NCI-H69 (cell line): ENCODE measurements at places on chromosomes 2 and 18.

DNA sequence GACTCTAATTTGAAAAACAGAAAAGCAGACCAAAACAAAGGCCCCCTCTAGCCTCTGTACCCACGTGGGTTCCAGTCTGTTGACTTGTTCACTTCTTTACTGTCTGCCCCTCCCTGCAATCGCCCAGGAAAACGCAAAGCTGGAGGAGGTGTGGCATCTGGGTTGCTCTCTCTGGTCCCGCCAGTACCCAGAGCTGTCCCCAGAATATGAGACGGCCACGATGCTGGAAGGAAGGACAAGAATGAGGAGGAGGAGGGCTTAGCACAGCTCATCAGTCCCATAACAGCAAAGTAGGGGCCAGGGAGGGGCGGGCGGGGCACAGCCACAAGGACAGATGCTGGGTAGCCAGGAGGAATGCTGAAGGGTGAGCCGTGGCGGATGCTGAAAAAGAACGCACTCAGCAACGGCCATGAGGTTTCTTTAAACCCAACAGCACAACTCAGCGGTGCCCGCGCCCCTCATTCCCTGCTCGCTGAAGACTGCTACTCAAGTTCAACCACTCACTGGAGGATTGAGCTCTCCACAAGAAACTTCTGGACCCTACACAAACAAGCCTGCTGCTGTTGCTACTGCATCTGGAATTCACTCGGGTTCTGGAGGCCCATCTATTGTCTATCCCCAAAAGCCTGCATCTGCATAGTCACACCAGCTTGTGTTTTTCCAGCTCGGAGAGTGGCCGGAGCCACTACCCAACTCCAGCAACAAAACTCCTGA, 187.7 kb downstream of the HDAC4 start:
- DNase-seq, result peak; percentile 1

DNA sequence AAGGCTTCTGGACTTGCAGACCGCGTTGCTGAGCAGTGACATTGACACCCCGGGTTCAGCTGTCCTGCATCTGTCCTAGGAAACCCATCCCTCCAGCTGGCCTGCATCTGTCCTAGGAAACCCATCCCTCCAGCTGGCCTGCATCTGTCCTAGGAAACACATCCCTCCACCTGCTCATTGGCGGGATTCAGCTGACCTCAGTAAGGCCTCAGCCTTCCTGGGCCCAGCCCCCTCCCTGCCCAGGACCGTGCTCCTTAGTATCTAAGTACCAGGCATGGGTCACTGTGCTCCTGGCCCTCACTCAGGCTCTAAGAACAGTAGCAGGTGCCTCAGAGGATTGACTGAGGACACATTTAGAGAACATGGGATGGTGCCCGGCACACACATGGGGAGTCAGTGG, 1.2 kb downstream of the MLPH start:
- no peak for DNase-seq

DNA sequence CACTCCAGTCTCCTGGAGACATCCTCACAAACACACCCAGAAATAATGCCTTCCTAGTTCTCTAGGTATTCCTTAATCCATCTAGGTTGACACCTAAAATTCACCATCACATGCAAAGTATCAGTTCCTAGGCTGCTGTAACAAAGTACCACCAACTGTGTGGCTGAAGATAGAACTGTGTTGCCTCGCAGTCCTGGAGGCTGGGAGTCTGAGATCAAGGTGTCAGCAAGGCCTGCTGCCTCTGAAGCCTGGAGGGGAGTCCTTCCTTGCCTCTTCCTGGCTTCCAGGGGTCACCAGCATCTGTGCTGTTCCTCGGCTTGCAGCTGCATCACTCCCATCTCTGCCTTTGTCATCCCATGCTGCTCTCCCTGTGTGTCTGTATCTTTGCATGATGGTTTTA, 36.3 kb upstream of the TMEM131 start:
- DNase-seq, result no peak

- DNase-seq, result no peak
These were observed 109.4 kb downstream of the EPB41L3 start for GRCh38 chr18:5434425-5434824.

DNA sequence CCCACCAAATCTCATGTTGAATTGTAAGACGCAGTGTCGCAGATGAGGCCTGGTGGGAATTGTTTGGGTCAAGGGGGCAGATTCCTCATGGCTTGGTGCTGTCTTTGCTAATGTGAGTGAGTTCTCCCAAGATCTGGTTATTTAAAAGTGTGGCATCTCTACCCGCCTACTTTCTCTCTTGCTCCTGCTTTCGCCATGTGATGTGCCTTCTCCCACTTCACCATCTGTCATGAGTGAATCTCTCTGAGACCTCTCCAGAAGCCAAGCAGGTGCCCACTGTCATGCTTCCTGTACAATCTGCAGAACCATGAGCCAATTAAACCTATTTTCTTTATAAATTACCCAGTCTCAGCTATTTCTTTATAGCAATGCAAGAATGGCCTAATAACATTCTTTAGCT, 246.6 kb upstream of the CDH20 start:
- DNase-seq, result peak; percentile 46

- no peak for DNase-seq
These were observed 96.5 kb upstream of the CELF4 start for GRCh38 chr18:37662099-37662498.

- DNase-seq, result no peak
These were observed 5.8 kb upstream of the DUSP2 start for GRCh38 chr2:96150791-96151594.

GRCh38 chr2:2717406-2717805, 386.3 kb upstream of the MYT1L start:
- DNase-seq, result peak; percentile 8

GRCh38 chr2:70469961-70470360, 83.7 kb downstream of the TGFA start:
- no peak for DNase-seq

- no peak for DNase-seq
These were observed 10.4 kb downstream of the IL36A start for GRCh38 chr2:113015655-113016054.

DNA sequence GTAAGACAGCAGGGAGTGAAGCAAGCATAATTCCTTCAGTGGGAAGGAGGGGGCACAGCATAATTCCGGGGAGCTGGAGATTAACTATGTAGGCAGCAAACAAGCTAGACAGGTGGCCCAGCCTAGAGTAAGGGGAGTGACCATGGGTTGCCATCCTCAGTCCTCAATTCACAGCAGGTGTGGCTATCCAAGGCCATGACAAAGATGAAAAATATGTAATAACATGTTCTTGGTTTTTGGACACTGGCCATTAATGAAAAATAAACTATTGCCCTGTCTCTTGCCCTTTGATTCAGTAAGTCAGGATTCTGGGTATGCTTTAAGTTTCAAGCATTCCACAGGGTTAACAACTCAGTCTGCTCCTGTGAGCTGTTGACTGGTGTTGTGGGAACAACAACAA, 65.0 kb downstream of the CYP1B1 start:
- no peak for DNase-seq

DNA sequence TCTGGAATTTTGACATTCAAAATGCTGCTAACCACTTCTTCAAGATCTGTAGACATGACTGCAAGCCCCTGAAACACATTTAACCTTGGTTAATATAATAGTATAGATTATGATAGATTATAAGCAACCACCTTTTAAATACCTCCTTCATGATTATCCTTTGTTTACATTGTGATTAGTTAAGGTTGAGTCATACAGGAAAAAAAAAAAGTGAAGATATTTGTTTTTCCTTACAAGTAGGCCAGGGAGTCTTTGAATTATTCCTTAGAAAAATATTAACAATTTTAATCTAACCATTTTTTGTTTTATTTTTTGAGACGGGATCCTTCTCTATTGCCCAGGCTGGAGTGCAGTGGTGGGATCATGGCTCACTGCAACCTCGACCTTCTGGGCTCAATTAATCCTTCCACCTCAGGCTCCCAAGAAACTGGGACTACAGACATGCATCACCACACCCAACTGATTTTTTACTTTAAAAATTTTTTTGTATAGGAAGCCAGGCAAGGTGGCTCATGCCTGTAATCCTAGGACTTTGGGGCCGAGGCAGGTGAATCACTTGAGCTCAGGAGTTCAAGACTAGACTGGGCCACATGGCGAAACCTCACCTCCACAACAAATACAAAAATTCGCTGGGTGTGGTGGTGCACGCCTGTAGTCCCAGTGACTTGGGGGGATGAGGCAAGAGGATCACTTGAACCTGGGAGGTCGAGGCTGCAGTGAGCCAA, 99.4 kb downstream of the SLC39A10 start:
- no peak for DNase-seq

- no peak for DNase-seq
These were observed 31.3 kb downstream of the HJURP start for GRCh38 chr2:233822781-233823730.

DNA sequence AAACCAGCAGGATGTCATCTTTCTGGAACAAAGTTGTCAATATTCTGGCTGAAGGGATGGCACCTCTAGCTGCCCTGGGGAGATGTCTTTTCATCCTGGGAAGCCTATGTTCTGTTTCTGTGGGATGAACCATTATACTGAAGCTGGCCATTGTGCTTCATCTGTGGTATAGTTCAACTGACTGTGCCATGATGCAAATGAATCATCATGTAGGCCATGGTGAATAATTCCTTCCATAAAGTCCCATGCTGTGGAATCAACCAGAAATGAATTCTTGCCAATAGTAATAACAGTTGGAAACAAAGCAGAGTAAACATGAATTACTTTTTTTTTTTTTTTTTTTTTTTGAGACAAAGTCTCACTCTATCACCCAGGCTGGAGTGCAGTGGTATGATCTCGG, 64.1 kb upstream of the CNGA3 start:
- no peak for DNase-seq

DNA sequence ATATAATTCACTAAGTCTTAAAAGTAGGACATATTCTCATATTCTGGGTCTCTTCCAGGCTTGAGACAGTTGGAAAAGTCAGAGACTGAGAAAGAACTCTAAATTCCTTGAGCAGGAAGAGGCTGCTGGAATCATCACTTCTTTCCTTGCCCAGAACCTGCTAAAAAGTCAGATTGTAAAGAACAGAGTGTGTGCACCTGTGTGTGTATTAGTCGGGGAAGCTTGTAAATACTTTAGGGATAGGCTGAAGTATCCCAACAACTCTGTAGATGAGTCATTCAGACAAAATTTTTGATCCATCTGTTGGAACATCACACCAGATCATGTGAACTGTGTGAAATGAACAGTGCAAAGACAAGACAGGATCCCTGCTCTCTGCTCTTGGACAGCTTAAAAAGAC, 16.1 kb downstream of the GAREM1 start:
- DNase-seq, result peak; percentile 43

DNA sequence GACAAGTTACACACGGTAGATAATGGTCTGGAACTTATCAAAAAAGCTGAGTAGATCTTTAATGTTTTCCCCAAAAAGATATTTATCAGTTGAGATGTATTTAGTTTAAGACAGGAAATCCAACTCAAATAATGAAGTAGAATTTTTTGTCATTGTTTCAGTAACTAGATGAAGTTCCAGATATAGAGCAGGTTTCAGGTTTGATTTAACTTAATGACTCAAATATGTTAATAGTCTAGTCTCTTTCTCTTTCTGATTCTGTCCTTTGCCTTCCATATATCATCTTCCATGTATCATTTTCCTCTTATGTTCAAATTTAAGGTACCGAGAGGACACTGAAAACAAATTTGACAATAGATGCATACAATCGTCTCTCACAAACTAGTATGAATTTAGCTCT, 23.6 kb upstream of the DOCK10 start:
- no peak for DNase-seq

DNA sequence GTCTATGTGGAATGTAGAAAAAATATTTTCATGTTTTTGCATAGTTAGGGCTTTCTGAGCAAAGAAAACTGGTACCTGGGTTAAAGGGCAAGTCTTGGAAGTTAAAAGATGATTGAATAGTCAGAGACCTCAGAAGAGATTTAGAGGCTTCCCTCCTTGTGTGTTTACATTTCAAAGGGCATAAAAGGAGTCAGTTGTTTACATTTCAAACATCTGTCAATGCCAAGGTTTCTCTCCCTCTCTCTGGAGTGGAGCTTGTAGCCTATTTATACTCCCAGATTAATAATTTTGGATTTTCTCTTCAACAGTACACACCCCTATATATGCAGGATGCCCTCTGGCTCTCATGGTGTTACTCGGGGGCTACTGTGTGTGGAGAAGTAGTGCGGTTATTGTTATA, 8.6 kb downstream of the M1AP start:
- DNase-seq, result no peak

- DNase-seq, result no peak
These were observed 141.4 kb downstream of the MBP start for GRCh38 chr18:76991021-76991688.

GRCh38 chr2:233384811-233385488, 30.7 kb downstream of the DGKD start:
- no peak for DNase-seq

DNA sequence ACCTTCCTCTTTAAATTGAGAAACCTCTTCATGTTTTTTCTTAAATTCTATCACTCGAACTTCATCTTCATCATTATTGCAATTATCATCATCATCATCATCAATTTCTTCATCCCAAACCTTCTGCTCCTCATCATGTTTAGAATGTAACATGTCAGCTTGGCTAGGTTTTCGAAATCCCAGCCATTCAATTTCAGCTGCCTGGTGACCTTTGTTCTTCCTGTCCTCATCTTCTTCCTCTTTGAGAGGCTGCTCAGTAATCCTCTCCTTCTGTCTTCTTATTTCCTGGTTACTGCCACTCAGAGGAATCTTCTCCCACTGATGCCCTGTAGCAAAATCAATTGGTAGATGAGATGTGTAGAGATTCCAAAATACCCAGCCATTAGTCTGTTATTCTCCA, 4.2 kb downstream of the ERMN start:
- no peak for DNase-seq

GRCh38 chr2:224030786-224031185, 8.3 kb downstream of the SERPINE2 start:
- no peak for DNase-seq

DNA sequence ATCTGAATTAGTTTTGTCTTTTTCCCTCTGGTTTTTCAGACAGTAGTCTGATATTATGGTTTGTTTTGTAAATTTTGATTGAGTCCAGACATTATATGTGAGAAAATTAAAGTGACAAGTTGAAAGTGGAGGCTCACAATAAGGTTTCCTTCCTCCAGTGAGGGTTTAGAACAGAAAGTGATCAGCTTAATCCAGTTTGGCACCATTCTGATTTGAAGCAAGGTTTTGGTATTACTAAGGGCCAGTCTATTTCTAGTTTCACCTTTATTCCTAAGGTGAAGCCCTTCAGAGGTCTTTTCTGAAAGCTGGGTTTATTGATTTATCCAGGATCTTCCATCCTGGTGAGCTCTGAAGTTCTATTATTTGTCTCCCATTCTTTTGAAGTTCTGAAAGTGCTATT, 68.7 kb downstream of the CDC42EP3 start:
- no peak for DNase-seq

DNA sequence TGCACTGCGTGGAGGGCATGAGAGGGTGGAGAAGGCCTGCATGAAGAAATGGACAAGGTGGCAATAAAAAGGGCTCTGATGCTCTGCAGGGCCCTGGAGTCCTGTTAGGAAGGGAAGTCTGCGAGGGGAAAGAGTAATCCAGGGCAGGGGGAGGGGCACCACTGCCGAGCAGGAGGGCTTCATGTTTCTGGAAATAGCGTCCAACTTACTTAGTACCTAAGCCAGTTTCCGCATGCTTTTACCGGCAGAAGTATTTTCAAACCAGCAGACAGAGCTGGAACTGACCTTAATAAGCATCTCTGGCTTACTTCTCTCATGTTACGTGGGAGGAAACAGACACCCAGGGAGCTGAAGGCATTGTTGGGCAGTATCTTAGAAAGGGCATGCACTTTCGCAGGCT, 156.7 kb downstream of the GALNT14 start:
- DNase-seq, result no peak
